CD14-positive monocyte (primary cell): ENCODE measurements at places on chromosomes 1 and 21.

DNA sequence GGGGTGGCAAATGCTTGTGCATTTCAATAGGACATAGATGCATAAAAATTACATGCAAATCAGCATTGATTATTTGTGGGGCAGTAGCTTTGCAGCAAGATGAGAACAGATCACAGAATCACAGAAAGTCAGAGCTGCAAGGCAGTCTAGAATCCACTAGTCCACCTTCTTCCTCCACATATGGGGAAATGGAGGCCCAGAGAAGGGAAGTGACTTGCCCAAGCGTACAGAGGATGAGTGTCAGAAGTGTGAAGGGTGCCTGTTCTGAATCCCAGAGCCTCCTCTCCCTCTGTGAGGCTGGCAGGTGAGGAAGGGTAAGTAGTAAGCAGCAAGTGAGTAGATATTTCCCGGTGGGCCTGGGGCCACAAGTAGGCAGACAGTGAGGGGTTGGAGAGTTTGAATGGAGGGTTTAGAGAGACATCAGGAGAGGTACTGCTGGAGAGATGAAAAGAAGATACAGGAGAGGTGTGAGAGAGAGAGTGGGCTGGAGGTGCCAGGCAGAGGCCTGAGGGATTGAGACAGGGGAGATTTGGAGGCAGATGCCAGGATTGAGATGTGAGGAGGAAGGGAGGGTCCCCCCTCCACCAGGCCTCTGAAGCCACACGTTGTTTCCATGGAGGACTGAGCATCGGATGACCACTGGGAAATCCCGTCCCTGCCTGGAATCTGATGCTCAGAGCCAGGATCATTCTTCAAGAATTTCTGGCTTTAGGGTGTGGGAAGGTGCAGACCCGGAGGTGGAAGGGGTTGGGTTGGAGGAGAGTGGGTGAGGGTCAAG lies 4.8 kb upstream of the MYOG start:
- DNase-seq, result no peak

- DNase-seq, result no peak
These were observed 3.4 kb upstream of the AHDC1 start for GRCh38 chr1:27607239-27607804.

DNA sequence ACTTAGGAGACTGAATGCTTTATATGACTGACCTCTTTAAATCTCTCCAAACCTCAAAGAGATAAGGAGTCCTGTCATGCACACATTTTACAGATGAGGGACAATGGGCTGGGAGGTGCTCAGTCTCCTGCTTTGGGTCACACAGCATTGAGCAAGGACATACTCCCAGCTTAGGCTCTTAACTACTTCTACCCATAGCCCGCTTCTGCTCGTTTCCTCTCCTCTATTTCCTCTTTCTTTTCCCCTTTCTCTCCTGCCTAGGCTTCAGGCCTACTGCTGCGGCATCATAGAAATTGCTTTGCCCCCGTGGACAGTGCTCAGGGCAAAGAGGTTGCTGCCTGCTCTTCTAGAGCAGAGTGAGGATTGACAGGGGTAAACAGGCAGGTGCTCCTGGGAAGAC lies 12.4 kb upstream of the ZNF691 start:
- peak; percentile 29 for DNase-seq

DNA sequence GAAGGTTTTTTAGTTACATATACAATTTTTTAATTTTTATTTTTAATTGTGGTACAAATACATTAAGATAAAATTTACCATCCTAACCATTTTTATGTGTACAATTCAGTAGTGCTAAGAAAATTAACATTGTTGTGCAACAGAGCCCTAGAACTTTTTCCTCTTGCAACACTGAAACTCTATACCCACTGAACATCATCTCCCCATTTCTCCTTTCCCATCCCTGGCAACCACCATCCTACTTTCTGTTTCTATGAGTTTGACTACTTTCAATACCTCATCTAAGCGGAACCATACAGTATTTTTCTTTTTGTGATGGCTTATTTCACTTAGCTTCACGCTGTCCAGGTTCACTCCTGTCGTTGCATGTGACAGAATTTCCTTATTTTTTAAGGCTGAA lies 54.1 kb downstream of the PALMD start:
- peak; percentile 66 for DNase-seq

DNA sequence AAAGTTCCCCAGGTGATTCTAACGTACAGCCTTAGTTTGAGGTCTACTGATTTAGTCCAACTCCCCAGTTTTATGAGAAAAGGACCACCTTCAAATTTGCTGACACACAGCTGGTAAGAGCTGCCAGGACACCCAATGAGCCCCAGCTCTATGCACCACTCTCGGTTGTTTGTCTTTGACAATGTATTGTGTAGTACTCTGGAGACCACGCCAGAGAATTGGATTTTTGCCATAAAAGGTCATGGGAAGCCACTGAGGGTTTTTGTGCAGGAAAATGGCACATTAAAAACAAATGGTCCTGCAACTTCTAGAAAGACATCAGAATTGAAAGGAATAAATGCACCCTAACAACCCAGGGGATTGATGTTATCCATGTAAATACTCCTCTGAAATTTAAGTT lies 7.1 kb upstream of the IER5 start:
- no peak for DNase-seq

DNA sequence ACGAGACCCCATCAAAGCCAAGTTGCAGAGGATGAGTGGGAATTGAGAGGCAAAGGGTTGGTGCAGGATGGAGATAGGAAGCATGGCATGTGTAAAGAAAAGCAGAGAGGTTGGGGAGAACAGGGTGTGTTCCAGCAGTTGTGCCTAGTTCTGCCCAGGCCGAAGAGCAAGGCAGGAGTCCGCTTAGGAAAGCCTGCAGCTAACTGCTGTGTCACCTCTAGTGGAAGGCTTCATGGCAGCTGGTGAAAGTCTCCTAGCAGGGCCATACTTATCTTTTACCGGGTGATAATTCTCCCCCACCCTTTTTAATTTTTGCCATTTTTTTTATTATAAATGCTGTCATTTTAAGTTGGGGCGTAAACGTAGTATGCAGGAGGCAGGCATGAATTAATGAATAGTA lies 93.6 kb downstream of the NFIA start:
- no peak for DNase-seq
